ENCODE measurements at places on chromosomes 5 and 9.
A peak's percentile ranks its signal among the peaks of the same experiment; 100 is the strongest.

- DNase-seq = no peak
Observed at GRCh38 chr9:108666240-108666784, 189.5 kb downstream of the ACTL7B start.

DNA sequence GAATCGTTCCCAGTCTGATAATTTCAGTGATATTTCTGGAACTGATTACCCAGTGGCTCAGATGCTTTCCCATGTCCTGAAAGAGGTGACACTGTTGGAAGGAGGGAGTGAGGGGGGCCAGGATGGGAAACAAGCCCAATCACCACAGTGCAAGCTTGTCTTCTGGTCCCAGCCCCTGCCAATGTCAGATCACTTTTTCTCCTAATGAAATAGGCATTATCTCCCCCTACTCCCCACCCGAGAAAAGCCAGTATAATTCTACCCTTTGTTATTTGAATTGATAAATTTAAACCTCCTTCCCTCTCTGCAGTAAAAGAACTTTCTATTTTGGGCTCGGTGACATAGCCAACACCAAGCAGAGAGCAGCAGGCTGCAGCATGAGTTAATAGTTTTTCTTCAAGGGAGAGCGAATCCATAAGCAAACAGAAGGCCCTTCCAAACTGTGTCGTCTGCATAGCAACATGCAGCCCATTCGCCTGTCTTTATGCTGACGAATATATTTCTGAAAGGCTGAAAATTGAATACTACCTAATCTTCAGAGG, 14.6 kb upstream of the PPP2CA start:
- no peak for DNase-seq

- DNase-seq = peak; percentile 15
Observed at GRCh38 chr5:110865400-110866094, 126.7 kb downstream of the SLC25A46 start.

GRCh38 chr9:86637515-86637914, 283.3 kb upstream of the TUT7 start:
- DNase-seq = peak; percentile 4

DNA sequence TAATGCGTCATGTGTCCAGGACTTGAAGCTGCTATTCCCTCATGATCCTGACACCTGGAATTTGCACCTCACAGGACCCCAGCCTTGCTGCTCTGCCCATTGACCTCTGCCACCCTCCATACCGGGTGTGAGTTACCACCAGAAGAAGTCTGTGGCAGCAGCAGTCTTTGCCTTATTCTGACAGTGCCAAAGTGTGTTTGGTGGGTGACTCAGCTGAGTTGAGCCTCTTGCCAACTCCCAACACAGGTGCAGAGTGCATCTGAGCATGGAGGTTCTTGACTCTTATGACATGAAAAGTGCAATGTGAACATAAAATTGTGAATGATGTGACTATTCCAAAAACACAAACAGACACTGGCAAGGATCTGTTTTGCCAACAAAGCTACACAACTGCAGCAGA, 1166.5 kb upstream of the CDH18 start:
- no peak for DNase-seq

- no peak for DNase-seq
Observed at GRCh38 chr5:153658606-153659005, 168.1 kb downstream of the GRIA1 start.

- no peak for DNase-seq
Observed at GRCh38 chr5:135715267-135716055, 119.0 kb upstream of the SLC25A48 start.

DNA sequence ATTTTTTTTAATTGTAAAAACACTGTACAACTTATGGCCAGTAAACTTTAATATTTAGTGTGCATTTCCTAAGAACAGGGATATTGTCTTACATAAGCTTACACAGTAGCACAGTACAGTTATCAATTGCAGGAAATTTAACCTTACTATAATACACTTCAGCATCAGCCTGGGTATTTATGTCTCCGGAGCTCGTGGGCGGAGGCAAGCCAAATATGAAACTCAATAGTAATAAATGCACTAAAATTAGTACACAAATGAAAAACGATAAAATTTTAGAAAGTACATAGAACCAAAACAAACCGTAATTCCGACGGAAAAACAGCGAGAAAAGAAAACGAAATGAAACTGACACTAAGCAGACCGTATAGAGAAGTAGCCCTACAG, 91.2 kb downstream of the ANXA2R start:
- DNase-seq = no peak

GRCh38 chr5:171401167-171401947, 13.7 kb downstream of the NPM1 start:
- DNase-seq = no peak

DNA sequence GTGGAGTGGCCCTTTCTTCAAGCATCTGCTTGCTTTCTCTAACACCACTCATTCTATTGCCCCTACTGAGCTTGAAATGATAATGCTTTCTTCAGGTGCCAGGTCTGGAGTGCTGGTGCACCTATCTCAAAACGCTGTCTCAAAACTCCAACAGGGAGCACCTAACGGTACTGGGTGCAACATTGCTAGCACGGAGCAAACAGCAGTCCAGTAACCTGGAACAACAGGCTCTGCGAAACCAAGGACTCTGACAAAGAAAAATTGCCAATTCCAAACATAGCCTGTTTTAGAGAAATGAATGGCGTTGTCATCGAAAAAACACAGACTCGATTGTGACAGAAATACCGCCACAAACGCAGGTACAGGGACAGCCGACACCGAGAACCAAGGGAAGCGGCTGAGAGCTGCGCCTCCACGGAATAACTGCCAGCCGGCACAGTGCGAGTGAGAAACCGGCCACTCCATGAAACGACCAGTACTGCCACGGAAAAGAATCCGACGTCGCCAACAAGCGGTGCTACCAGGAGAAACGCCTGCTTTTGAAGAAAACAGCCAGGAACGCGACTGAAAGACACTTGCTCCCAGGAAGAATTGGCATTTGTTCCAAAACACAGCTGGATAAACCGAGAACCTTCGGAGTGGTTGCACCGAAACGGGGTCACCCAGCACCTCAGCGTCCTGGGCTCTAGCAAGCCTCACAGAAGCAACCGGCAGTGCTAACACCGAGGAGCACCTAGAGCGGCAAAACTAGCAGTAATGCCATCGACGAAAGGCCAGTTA, 3.1 kb downstream of the ANXA2R start:
- no peak for DNase-seq

- peak; percentile 74 for DNase-seq
Observed at GRCh38 chr5:132467287-132467984, 23.1 kb downstream of the IRF1 start.

DNA sequence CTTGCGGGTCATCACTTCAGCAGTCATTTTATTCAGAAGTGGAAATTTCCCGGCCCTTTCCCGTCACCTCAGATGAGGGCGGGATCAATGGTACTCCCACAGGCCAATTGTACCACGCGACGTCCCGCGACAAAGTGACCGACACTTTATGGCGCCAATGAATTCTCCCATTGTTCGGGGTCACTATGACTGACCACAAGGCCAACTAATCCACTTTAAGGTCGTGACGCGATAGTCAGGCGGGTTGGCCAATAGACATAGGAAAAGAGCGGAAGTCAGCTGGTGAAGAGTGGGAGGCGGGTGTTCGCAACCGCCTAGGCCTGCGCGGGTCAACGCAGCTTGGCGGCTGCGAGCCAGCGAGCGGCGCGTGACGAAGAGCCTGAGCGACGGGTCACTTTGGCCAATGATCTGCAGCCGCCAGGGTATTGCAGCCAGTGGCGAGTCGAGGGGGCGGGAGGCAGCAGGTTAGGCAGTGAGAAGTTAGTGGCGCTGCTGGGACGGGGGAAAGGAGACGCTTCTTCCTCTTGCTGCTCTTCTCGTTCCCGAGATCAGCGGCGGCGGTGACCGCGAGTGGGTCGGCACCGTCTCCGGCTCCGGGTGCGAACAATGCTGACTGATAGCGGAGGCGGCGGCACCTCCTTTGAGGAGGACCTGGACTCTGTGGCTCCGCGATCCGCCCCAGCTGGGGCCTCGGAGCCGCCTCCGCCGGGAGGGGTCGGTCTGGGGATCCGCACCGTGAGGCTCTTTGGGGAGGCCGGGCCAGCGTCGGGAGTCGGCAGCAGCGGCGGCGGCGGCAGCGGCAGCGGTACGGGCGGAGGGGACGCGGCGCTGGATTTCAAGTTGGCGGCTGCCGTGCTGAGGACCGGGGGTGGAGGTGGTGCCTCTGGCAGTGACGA, at the start of gene ANKHD1:
Gene ANKHD1 (plus strand): TSS at position 472 of the 896 bp plus-strand sequence. CDS start 135 bp downstream, at position 607.
- DNase-seq = peak; percentile 100

DNA sequence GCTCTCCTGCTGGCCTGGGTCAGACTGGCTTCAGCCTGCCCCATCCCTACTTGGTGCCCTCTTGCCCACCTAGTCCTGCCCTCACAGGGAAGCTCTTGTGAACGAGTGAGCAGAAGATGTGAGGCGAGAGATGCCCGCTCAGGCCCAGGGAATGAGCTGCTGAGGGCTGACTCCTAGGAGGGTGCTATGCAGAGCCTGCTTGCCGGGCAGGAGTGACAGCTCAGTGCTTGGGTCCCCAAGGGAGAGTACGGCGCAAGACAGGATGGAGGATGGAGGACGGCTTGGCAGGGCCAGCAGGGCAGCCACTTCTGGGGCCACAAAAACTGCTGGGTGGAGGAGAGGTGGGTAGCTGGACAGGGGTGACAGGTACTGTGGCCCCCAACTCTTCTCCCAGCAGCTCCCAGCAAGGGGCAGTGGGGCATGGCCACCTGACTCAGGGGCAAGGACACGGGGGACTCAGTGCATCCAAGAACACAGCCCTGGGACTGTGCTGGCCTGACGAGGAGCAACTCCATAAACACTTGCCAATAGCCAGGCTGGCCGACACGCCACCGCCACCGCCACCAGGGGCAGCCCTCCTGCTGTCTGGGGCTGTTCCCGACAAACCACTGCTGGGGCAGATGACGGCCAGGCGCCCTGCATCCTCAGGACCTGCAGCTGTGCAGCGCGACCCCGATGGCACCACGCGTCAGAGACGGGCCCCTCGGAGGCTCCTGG, 55.6 kb upstream of the UBAC1 start:
- DNase-seq = no peak

GRCh38 chr9:136403538-136403914, 3.6 kb upstream of the SNAPC4 start:
- DNase-seq = no peak

DNA sequence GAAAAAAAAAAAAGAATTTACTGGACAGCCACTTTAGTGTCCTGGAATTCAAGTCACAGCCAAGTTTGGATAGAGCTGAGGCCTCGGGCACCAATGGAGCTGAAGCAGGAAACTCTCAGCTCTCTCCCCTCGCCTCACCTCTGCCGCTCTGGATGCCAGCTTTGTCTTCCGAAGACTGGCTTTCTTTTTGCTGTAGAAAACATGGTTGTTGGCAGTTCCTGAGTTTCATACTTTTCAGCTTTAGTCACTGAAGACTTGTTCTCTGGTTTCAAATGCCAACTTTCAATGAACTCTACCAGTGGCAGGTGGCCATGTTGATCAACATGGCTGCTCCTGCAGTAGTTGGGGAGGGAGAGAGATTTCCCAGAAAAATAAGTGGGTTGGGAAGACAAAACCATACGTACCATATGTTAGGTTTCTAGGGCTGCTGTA, 142.2 kb downstream of the SNX18 start:
- DNase-seq = no peak

DNA sequence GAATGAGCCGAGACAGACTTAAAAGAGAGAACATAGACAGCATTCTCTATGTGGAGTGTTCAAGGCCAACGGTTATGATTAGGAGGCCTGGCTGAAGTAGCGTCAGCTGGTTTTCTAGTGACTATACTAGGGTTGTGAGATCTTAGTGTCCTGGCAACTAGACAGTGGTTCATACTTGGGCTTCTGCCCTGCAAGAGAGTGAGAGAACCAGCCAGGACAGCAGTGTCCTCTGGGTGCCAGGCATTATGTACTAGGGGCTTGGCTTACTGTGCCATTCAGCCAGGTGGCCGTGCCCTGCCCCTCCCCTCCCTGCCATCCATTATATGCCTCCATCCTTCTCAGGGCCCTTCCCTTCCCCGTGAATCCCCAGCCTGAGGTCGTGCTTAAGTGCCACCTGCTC, 56.8 kb downstream of the TRIO start:
- no peak for DNase-seq

- no peak for DNase-seq
Observed at GRCh38 chr5:55232271-55232984, 980 bp downstream of the CCNO start.

GRCh38 chr5:172361566-172362238, 78.1 kb upstream of the UBTD2 start:
- DNase-seq = no peak

DNA sequence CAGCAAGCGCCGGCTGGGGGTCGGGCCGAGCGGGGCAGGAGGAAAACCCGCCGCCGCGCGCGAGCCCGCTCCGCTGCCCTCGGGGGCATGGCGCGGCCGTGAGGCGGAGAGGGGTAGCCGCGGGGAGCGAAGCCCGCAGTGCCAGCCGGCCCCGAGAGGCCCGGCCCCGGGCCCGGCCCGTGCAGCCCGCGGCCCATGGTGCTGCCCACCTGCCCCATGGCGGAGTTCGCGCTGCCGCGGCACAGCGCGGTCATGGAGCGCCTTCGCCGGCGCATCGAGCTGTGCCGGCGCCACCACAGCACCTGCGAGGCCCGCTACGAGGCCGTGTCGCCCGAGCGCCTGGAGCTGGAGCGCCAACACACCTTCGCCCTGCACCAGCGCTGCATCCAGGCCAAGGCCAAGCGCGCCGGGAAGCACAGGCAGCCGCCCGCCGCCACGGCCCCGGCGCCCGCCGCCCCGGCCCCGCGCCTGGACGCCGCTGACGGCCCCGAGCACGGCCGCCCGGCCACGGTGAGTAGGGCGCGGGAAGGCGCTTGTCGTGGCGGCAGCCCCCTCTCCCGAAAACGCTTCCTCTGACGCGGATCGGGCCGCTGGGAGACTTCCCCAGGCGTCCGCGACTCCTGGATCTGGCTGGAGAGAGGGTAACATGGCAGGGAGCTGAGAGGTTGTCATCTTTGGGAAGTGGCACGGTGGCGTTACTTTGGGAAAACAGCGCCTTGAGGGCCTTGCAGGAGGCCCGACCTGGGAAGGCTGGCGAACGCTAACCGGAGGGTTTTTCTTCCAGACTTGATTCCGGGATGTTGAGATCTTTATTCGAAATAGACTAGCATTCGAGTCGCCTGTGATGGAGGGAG, 523 bp downstream of the MAML1 start:
- peak; percentile 68 for DNase-seq

DNA sequence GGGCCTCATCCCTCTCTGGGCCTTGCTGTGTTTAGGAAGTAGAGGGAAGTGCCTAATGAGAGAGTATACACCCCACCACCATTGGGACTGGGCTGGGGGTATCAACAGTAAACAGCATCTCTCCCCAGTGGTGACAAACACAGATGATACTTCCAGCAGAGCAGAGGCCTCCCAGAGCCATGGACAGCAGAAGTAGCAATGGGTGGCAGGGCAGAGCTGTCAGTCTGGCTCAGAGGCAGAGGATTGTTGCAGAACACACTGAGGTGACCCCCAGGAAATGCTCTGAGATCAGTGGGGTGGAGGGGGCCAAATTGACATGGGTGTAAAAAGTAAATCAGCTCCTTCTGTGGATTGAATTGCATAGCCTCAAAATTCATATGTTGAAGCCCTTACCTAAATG, 12.1 kb upstream of the P4HA2 start:
- no peak for DNase-seq
